ENCODE measurements at places on chromosomes 6 and 20.

- DNase-seq, result no peak
These were observed 235.7 kb upstream of the ZNF217 start for GRCh38 chr20:53829255-53829723.

GRCh38 chr20:43911066-43911465 lies 3.6 kb upstream of the TOX2 start:
- DNase-seq, result no peak

GRCh38 chr20:20711413-20711812 lies 1.0 kb downstream of the RALGAPA2 start:
- DNase-seq, result no peak

DNA sequence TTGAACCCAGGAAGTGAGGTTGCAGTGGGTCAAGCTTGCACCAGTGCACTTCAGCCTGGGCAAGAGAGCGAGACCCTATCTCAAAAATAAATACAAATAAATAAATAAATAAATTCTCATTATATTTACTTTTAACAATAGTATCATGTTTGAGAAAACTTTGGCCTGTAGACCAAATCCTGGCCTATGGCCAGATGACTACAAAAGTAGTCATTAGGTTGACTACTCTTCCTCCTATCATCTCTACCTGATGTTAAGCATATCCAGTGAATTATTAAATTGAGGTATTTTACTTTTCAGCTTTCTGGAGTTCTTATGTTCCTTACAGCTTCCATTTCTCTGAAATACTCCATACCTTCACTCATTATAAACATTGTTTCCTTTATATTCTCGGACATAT lies 280.6 kb downstream of the LAMA2 start:
- no peak for DNase-seq

GRCh38 chr6:13331516-13332348 lies 3.4 kb upstream of the TBC1D7 start:
- no peak for DNase-seq

DNA sequence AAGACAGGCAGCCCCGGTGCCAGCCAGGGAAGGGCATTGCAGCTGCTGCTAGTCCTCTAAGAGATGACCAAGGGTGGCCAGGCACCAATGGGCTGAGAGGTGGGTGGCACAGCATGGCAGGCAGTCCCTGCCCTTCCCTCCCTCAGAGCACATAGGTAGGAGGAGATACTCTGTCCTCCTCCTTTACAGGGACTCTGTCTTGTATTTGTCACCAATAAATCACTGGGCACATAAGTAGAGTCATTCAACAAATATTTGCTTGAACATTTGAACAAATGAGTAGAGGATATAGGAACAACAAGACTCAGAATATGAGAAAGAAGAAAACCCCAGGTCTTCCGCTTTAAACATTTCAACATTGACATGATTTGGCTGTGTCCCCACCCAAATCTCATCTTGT lies 69.4 kb upstream of the CLDN20 start:
- DNase-seq, result no peak

- no peak for DNase-seq
These were observed 209.0 kb upstream of the ECI2 start for GRCh38 chr6:4344317-4344899.

- no peak for DNase-seq
These were observed 79.3 kb upstream of the SHLD1 start for GRCh38 chr20:5670874-5671273.

- no peak for DNase-seq
These were observed 171.2 kb upstream of the TSHZ2 start for GRCh38 chr20:52800734-52801627.

GRCh38 chr6:42099340-42100028 lies 42.9 kb downstream of the C6orf132 start:
- peak; percentile 17 for DNase-seq

DNA sequence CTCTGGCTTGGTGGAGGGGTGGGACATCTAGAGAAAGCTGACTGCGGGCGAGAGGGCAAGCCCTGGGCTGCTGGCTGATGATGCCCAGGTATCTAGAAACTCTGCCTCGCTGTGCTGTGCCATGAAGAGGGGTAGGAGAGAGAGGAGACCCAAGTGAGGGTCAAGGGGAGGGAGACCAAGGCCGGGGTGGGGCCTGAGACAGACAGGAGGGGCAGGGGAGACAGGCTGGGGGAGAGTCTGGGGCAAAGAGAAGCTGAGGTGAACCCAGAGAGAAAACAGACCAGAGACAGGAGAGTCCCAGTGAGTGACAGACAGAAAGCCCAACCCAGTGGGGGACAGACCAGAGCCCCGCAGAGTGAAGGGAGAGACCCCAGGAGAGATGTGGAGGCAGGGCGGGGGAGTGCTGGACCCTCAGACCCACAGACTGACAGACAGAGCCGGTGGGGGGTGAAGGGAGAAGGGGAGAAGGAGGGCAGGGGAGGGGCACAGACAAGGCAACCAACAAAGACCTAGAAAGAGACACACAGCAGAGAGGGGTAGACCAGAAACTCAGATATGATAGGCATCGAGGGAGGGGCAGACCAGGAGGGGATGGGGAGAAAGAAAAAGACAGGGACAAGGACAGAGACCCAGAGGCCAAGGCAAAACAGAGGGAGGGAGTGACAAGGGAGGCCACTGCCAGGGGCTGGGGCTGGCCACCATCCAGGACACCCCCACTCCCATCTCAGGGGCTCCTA lies 5.9 kb downstream of the TEAD3 start:
- no peak for DNase-seq

DNA sequence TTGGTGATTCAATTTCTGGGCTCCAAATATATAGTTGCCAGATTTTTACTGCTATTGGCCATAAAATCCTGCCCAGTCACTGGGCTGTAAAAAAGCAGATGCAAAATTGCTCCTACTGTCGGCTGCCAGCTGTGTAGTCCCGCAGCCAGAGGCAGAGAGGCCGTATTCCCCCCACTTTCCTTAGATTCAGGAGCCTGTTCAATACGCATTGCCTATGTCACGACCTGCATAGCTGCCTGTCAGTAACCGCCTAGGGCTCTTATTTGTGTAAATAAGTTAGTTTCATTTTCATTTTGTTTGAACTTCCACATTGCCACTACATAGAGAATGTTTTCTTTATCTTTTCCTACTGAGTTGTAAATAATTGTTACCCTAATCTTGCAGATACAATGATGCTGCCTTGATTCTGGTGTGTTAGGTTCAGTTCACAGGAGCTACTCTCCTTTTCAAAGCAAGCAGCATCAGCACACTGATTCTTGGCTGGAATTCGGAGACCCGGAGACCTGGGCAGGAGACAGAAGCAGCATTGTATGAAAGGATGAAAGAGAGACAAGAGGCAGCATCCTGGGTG lies 46.0 kb upstream of the UST start:
- DNase-seq, result no peak

DNA sequence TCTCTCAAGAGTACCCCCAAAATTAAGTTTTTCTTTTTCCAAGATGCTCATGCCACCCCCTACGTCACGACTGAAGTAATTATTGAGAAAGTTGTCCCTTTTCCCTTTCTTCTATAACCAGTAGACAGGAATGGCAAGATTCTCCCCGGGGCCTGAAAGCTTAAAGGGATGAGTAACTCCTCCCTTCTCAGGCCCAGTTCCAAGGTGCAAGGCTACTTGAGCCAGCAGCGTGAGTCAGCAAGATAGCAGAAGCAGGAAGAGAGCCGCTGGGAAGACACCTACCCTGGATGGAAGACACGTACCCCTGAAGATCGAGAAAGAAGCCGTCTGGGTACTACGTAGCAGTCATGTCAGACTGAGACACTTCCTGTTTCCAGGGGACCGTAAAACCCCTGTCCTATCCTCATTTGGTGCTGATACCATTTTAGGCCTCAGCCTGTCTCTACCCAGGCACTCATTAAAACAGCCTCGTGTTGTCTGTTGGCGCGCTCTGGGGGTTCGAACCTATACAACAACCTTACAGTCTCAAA lies 241.0 kb downstream of the ADGRG6 start:
- DNase-seq, result no peak

DNA sequence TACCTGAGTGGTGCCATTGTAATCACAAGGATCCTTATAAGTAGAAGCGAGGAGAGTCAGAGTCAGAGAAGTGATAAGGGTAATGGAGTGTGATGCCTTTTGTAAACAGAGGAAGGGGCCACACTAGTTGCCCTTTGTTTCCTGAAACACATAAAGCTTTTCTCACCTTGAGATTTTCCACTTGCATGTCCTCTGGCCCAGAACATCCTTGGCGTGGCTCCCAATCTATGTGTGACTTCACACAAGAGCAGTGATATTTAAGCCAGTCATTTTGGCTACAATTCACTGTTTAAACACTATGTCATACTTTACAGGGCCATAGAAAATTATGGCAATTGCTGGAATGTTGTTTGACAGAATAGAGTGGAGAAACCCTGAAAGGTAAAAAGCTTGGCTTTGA lies 121.2 kb upstream of the BTN3A2 start:
- no peak for DNase-seq

GRCh38 chr6:126764104-126764503 lies 354.4 kb upstream of the RSPO3 start:
- DNase-seq, result no peak

DNA sequence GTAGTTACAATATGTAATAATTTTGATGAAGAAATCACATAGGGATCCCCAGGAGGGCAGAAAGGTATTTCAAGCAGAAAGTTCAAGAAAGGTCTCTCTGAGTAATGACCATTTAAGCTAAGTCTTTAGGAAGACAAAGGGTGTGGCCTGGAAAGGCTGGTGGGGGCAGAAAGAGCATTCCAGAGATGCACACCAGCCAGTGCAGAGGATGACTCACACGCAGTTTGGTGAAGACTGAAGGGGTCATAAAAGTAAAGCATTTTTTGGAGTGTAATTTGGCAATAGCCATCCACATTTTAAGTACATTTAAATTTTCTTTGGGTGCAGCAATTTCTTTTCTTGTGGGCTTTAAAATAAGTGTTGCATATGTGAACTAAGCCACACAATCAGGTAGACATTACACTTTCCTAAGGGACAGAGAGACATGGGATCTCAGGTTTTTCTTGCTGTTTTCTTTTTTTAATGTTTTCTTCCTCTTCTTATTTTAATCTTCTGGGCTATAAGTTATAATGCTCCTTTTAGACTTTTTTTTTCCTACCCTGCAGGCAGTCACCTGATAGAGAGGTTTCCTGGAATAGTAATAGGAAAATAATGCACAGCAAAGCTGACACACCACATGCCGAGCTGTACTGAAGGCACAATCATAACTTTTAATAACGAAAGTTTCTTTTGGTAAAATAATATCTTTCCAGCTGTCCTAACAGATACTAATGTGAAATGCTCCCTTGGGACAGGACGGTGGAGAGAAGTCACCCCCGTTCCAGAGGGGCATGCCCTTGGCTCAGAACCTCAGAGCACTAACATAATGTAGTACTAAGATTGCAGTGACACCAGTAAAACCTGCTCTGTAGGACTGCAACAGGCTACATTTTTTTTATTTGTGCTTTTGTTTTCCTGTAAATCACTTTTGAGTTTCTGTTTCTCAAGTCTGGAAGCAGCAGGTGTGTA lies 49.6 kb upstream of the PTPRK start:
- DNase-seq, result no peak

DNA sequence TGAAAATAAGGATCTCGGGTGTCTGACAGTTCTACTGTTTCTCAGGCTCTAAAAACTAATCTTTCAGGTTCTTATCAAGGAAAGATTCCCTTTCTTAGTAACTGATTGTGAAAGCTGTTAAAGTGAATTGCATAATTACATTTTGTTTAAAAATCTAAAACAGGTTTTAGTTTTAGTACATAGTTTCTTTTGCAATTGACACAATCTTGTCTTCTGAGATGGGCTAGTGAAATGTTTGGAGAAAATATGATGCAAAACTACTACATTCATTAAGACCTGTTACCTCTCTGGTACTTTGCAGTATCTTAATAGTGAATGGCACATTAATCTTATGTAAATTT lies 298.4 kb downstream of the UTRN start:
- no peak for DNase-seq

- no peak for DNase-seq
These were observed 250.0 kb downstream of the SLC24A3 start for GRCh38 chr20:19462491-19462890.

DNA sequence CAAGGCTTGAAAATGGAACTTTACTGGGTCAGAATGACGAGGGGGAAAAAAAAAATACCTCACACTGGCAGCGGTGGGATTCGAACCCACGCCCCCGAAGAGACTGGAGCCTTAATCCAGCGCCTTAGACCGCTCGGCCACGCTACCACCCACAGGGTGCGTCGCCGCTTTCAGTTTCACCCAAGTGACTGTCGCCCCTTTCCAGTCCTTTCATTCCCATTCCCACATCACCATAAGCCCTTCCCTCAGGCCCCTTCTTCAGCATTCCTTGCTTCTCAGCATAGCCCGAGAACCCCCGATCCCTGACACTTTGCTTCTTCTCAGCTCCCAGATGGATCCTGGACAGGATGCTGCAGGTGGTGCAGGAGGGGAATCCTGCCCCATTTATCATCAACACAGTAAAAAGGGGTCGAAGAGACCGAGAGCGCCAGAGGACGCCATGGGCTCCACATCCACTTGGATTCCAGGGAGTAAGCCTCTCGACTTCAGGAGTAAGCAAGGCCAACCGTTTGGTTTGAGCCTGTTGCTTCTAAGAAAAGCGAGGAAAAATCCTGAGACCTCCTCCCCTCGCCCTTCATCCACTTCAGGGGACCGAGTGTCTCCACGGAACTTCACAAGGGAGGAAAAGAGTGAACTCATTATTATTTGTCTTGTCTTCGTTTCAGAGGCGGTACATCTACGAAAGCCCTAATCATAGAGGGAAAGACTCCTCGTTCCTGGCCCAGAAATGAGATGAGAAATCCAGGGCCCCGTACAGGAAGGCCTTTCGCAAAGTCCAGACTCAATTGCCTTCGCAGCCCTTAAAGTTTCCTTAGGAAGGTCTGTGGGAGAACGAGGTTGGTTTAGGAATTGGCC lies 20.0 kb upstream of the TRIM27 start:
- DNase-seq, result peak; percentile 81

- no peak for DNase-seq
These were observed 1.9 kb upstream of the TRIM38 start for GRCh38 chr6:25960734-25961133.

GRCh38 chr20:63706852-63707557 lies 771 bp downstream of the ARFRP1 start:
- no peak for DNase-seq

GRCh38 chr20:57392512-57393271 lies 1.5 kb downstream of the RBM38 start:
- DNase-seq, result no peak

DNA sequence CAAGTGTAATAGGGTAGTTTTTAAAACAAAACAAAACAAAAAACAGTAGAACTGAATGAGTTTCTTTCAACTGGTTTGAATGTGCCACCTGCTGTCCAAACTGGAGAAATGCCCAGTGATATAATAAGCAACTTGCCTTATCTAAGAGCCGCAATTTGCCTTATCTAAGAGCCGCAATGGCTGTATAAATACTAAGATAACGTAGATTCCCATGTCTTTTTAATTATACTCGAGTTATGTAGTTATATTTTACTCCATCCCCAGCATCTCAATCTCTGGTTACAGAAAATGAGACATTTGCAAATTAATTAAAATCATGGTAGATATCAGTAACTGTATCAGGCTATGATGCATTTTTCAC lies 67.2 kb downstream of the RPP40 start:
- peak; percentile 39 for DNase-seq

GRCh38 chr6:142927904-142928303 lies 17.1 kb downstream of the HIVEP2 start:
- no peak for DNase-seq

GRCh38 chr6:40325041-40325440 lies 262.1 kb downstream of the LRFN2 start:
- DNase-seq, result no peak
